ENCODE measurements at places on chromosomes 16 and 17.

DNA sequence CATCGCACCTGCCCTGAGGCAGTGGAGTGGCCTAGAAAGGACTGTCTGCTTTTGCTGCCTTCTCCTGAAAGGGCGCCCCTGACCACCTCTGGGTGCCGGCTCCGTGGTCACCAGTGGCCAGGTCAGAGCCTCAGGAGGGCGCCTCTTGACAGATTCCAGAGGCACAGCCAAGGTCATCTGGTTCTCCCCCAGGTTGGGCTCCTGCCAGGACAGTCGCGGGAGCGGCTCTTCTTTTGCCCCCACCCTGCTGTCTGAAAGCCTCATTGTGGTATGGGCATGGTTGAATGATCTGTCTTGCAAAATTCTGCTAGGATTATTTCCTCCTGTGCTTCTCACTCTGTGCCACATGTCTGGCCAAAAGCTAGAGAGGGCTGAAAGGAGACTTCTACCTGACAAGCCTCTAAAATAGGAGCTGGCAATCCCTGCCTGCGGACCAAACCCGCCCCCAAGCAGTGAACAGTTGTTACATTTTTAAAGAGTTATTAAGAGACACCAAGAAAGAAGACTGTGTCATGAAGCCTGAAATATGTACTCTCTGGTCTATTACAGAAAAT lies 82.8 kb downstream of the SNX29 start:
- DNase-seq = no peak

DNA sequence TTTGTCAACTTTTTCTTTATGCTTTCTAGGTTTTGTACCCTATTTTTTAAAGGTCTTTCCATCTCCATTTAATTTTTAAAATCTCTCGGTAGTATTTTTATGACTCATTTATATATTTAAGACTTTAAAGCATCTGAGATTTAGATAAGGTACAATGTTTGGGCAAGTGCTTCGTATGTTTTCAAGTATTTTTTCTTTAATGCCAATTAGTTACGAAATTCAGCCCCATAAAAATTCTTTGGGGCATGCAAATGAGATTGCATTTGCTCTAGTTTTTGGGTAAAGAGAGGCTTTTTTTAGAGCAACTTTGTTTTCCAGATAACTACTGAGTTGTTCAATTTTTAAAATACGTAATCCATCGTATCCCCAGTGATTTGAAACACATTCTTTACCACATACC lies 65.3 kb upstream of the CRHR1 start:
- DNase-seq = peak; percentile 39

DNA sequence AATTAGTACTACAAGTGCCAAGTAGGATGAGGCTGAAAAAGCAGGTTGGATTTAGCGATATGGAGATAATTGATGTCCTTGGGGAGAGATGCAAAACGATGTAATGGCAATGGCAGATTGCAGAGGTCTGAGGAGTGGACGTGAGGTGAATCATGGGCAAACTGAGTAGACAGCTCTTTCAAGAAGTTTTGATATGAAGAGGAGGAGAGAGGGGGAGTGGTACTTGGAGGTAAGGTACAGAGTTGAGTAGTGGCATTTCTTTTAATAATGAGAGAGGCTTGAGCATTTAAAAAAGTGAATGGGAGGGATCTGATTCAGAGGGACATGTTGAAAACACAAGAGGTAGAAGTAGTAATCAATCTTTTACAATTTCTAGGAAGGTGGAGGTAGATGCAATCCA lies 17.7 kb upstream of the VPS4A start:
- no peak for DNase-seq

GRCh38 chr16:35011-35677 lies 18.3 kb downstream of the POLR3K start:
- DNase-seq = no peak

- DNase-seq = peak; percentile 3
Measured at GRCh38 chr16:59697761-59698160, 963.6 kb upstream of the GOT2 start.

DNA sequence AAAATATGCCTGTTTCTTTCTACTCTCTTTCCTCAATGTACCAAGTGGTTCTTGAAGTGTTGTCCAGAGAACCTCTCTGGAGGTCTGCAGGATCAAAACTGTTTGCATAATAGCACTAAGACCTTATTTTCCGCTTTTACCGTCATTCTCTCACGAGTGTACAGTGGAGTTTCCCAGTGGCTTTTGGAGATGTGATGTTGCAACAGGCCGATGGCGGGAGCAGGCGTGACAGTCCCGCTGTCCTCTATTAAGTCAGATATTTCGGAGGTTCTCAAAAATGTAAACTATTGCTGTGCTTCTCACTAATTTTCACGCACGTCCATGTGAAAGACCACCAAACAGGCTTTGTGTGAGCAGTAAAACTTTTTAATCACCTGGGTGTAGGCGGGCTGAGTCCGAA lies 8.3 kb upstream of the GPRC5B start:
- no peak for DNase-seq

- no peak for DNase-seq
Measured at GRCh38 chr17:16247586-16247984, 30.6 kb downstream of the PIGL start.

DNA sequence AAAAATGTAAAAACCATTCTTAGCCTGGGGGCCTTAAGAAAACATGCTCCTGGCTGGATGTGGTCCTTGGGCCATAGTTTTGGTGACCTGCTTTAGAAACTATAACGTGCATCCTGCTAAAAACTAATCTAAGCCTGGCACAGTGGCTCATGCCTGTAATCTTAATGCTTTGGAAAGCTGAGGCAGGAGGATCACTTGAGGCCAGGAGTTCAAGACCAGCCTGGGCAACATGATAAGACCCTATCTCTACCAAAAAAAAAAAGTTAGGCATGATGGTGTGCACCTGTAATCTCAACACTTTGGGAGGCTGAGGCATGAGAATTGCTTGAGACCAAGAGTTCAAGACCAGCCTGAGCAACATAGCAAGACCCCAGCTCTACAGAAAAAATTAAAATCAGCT lies 183.8 kb upstream of the CHMP6 start:
- DNase-seq = no peak

DNA sequence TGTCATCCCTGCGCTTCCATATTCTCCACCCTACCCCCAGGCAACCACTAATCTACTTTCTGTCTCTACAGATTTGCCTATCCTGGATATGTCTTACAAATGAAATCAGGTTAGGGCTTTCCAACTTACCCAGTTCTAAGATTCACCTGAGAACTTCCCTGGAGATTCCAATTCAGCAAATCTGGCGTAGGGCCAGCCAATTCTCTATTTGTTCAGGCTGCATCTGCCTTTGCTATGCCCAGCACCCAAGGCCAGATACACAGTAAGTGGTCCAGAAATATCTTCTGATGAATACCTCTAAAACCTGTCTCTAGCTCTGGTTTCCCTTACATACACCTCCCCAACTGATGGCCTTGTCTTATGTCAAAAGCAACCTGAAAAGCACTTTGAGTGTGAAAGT lies 10.4 kb upstream of the CTCF start:
- DNase-seq = no peak

GRCh38 chr16:72743011-72743761 lies 304.7 kb downstream of the ZFHX3 start:
- DNase-seq = peak; percentile 59
